NCI-H1105 (cell line): ENCODE measurements at places on chromosomes 5 and 9.
A peak's percentile ranks its signal among the peaks of the same experiment; 100 is the strongest.

DNA sequence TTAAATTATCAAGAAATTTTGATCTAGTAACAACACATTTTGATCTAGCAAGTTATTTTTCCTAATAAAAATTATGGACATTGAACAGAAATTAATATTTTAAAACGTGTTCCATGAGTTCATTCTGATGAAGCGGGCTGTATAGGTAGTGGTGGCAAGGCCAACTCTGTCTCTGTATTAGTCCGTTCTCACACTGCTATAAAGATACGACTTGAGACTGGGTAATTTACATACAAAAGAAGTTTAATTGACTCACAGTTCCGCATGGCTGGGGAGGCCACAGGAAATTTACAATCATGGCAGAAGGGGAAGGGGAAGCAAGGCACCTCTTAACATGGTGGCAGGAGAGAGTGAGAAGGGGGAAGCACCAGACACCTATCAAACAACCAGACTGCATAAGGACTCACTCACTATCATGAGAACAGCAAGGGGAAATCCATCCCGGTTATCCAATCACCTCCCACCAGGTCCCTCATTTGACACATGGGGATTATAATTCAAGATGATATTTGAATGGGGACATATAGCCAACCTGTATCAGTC, 61.2 kb downstream of the TMEM232 start:
- no peak for DNase-seq

DNA sequence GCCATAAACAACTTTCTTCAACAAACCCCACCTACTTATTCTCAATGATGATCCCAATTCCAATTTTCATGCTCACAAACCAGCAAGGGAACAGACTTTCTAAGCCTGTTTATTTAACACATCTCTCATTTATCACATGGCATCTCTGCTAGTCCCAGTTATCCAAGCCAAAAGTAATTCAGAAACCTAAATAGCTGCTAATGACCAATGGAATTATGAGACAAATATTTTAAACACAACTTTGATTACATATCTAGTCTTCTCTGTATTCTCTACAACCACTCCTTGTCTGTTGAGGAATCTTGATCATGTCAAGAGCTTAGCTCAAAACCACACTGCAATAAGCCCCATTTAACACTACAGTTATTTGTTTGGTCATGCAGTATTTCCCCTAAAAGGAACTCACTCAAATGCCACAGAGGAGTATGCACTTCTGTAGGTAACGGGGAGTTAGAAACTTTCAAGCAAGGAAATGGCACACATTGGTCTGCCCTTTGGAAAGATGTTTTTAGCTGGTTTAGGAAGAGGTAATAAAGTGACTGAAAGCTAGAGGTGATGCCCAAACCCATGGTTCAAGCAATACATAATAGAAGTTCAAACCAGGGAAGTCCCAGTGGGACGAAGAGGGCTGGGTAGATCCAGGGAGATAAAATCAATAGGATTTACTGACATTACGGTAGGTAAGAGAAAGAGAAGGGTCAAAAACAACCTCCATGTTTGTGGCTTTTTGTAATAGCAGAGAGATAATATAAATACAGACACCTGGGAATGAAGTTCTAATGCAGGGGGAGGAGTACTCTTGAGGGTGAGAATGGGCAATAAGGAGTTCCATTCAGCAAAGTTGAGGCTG, 42.1 kb upstream of the HTR4 start:
- DNase-seq: no peak

DNA sequence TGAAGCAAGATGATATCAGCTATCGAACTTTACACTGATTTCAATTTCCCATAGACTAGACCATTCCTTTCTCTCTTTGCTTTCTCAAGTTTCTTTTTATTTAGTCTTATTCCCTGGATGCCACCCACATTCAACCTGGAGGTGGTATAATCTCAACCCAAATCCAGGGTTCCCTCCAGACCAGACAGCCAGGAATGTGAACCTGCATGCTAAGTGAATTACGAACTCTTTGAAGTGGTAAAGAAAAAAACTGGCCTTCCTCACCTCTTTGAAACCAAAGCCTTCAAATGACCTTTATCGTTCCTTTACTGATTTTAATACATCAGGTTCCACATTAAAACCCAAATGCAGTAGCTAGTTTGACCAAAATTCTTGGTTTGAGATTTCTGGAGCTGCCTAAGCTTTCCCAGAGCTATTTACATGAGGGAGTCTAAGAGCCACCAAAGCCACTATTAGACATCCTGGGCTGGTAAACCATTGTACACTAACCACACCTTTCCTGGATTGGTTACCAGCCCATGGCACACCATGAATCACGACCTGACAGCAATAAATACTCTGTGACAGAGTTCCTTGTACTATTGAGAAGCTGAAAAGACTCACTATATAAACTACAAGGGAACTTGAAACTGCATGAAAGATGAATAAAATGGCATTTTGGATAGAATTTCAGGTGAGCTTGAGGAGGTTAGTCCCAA, 323.7 kb downstream of the ADAMTS6 start:
- no peak for DNase-seq

DNA sequence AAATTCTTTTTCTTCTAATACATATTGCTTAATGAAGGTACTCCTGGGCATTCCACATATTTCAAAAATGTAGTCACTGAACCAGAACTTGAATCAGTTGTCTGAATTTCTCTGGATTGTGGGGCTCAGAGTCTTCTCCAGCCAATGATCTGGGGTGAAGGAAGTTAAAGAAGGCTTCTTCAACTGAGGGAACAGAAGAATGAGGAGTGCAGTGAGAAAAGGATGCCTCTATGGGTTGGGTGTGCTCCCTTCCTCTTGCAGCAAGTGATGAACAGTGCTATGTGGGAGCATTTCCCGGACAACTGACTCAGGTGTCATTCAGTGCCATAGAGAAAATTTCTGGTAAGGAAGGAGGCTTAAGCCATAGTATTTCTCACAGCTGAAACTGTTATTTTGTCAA, 7.9 kb downstream of the LNPEP start:
- DNase-seq: no peak

GRCh38 chr5:174459071-174459702, 265.2 kb upstream of the MSX2 start:
- no peak for DNase-seq

- no peak for DNase-seq
Observed at GRCh38 chr5:134148986-134149539, 27.7 kb downstream of the SKP1 start.

DNA sequence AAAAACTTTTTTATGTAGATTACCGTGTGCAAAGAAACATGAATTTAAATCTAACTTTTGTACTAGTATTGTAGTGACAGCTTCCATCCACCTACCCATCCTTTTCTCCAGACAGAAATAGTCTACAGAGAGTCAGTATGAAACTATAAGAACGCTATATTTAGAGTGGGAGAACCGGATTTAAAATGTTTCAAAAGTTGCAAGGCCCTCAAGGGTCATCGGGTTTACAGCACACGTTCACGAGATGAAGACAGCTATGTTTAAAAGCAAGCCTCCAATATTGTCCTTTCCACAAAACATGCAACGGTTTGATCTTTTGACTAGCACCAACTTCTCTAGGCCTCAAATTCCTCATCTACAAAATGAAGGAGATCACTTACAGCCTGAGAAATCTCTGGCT, 139.9 kb downstream of the LPAR1 start:
- no peak for DNase-seq

DNA sequence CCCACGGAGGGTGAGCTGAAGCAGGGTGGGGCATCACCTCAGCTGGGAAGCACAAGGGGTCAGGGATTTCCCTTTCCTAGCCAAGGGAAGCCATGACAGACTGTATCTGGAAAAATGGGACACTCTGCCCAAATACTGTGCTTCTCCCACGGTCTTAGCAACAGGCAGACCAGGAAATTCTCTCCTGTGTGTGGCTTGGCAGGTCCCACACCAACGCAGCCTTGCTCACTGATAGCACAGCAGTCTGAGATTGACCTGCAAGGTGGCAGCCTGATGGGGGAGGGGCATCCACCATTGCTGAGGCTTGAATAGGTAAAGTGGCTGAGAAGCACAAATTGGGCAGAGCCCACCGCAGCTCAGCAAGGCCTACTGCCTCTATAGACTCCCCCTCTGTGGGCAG, 23.2 kb downstream of the RAB3C start:
- no peak for DNase-seq

GRCh38 chr5:15431923-15432322, 68.1 kb upstream of the FBXL7 start:
- no peak for DNase-seq

DNA sequence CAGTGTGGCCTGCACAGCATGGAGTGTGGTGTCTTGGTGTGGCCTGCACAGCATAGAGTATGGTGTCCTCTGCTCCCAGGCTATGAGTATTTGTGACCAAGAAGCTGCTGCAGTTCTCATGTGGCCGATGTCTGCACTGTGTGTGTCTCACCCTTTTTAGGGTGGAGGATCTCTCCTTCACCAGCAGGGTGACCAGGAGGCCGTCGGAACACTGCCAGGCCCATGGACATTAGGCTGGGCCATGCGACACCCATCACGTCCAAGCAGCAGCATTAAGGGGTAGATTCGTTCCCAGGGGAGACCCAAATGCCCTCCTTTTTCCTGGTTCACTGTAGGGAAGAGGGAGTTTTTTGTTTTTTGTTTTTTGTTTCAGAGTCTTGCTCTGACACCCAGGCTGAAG, 115.3 kb upstream of the SPIN1 start:
- no peak for DNase-seq

- DNase-seq: no peak
Observed at GRCh38 chr9:111094433-111094924, 56.2 kb upstream of the LPAR1 start.

DNA sequence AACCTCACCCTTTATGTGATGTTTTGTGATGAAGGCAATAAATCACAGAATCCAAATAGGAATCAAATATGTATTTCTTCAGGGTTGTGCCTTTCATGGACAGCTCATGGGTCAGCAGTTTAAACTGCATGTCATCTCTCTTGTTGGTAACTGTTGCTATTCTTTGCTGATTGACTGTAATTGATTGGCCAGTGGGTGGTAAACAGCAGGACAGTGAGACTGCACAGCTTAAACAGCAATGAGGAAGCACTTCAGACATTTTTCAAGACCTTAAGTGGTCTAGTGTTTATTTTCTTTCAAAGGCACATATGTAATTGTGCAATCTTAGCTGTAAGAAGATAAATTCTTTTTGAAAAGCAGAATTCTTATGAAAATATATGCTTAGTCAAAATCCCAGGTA, 260.5 kb downstream of the COX7C start:
- DNase-seq: no peak

- DNase-seq: no peak
Observed at GRCh38 chr5:18977880-18978279, 1010.1 kb downstream of the CDH18 start.

- no peak for DNase-seq
Observed at GRCh38 chr9:114384836-114385396, 2.9 kb downstream of the AKNA start.

DNA sequence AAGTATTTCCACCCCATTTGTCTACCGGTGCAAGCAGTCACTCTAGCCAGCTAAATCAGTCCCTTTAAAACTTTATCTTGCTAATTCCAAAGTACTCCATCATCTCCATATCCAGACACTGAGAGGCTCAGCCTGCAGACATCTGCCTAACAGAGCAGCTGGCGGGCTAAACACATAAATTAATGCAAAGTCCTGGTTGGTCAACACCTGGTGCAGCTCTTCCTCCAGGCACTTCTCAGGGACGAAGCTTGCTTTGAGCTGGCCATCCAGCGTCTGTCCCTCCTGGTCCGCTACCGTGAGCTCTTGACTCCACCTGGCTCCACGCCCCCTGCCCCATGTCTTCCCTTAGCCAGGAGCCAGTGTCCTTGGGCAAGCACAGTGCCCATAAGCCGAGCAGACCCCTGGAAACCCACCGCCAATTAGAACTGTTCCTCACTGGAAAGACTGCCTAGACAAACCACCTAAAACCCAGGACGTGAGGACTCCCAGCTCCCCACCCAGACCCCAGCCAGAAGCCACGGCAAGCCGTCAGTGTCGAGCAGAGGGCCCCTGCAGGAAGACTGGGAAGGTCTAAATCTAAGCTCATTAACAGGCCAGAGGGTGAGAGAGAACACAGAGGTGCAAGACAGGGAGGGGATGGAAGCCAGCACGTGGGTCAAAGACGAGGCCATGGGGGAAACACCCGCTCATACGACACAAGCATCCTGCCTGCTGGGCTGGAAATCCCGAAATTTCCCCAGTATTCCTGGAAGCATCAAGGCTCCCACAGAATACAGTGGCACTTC, 120.0 kb downstream of the COL23A1 start:
- DNase-seq: no peak

GRCh38 chr5:2003690-2004365, 121.1 kb upstream of the IRX4 start:
- DNase-seq: no peak

GRCh38 chr5:105131045-105131444, 1568.5 kb upstream of the NUDT12 start:
- no peak for DNase-seq

- DNase-seq: peak; percentile 35
Observed at GRCh38 chr5:44860267-44860666, 51.5 kb downstream of the MRPS30 start.

GRCh38 chr5:143659599-143660238, 152.2 kb upstream of the HMHB1 start:
- DNase-seq: no peak

DNA sequence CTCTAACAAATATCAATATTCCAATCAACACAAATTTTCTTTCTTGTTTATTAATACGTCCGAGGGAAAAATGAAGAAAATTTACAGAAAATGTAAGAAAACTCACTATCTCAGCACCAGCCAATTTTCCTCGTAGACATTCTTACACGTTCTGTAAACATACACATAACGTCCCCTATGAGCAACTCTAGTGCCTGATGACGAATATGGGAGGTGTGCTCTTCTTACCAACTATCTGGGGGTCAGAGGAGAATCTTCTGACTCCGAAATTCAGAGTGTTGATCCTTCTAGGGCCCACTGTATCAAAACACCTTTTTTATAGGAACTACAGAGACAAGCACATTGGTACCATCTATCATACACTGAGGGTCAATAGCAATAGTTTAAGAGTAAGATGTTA, 198.7 kb downstream of the GAPVD1 start:
- no peak for DNase-seq

DNA sequence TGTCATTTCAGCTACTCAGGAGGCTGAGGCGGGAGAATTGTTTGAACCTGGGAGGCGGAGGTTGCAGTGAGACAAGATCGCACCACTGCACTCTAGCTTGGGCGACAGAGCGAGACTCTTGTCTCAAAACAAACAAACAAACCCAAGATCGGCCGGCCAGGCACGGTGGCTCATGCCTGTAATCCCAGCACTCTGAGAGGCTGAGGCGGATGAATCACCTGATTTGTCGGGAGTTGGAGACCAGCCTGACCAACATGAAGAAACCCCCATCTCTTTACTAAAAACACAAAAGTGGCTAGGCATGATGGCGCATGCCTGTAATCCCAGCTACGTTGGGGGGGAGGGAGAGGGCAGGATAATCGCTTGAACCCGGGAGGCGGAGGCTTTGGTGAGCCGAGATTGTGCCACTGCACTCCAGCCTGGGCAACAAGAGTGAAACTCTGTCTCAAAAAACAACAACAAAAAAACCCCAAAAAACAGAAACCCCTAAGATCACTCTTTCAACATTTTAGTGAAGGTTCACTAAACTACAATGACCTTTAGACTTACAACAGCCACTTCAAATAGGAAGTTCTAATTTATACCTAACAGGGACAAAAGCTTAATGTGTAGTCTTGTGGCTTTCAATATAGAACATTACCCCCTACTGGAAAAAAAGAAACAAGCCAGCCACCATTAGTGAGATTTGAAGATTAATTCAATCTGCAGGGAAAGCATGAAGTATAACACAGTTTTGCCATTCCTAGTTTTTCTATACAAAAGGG, 7.0 kb downstream of the HSPA9 start:
- no peak for DNase-seq

GRCh38 chr5:35408146-35408545, 177.9 kb upstream of the PRLR start:
- no peak for DNase-seq

- DNase-seq: no peak
Observed at GRCh38 chr5:123125962-123126732, 37.1 kb downstream of the PRDM6 start.
